ENCODE measurements at places on chromosomes 1 and 21. TPM values are rescaled to one million over a fixed set of nuclear protein-coding genes. Genes with fewer than 3 reads are reported as not detected.
A peak's percentile ranks its signal among the peaks of the same experiment; 100 is the strongest.

The THBS3 gene
- 4.3 TPM for polyA plus RNA-seq

The PLEKHG5 gene
- 0.81 TPM for polyA plus RNA-seq

The GPR3 gene
- not detected for polyA plus RNA-seq

The LRRC38 gene
- not detected for polyA plus RNA-seq

- DNase-seq, result no peak
- H3K4me3 ChIP-seq, result no peak overlapping the region
- no peaks in the 10 kb centered on the region for H3K27me3 ChIP-seq
- no peaks in the 10 kb centered on the region for H3K36me3 ChIP-seq
- H3K27ac ChIP-seq, result no peak overlapping the region
These were observed 155.0 kb upstream of the BEND5 start for GRCh38 chr1:48931506-48932192.

DNA sequence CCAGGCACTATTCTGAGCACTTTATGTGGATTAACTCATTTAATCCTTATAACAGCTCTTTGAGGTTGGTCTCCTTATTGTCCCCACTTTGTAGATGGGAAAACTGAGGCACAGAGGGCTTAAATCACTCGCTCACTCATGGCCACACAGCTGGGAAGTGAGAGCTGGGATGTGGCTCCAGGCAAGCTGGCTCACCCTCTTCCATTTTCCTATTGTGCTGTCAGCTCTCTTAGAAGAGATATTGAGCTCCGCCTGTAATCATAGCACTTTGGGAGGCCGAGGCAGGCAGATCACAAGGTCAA is 3.8 kb upstream of the COL8A2 start:
- H3K36me3 ChIP-seq, result no peaks in the 10 kb centered on the region
- H3K27me3 ChIP-seq, result no peaks in the 10 kb centered on the region
- no peak overlapping the region for H3K4me3 ChIP-seq
- H3K4me1 ChIP-seq, result peaks cover 3% of the 10 kb centered on the region
- DNase-seq, result no peak

- no peaks in the 10 kb centered on the region for H3K36me3 ChIP-seq
- H3K4me3 ChIP-seq, result no peak overlapping the region
- H3K27ac ChIP-seq, result no peak overlapping the region
- peak; percentile 9 for DNase-seq
These were observed 275.7 kb downstream of the MATN1 start for GRCh38 chr1:30447701-30448100.

DNA sequence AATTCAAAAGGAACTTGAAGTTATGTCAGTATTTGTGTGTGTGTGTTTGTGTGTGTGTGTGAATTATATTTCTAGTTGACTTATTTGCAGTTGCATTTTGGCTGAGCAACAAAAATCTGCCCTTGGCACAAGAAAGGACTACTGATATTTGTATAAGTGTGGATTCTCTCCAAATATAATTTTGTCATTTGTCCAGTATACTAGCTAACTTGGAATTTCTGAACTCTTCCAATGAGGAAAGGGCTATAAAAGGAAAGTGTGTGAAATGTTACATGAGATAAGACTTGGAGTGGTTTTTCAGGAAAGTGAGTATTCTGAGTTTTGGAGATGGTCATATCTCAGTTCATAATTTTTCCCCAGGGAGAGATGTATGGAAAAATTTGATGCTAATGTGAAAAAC is 1384.1 kb upstream of the B3GALT2 start:
- no peak overlapping the region for H3K27ac ChIP-seq
- H3K4me3 ChIP-seq, result no peak overlapping the region
- H3K4me1 ChIP-seq, result no peaks in the 10 kb centered on the region
- no peaks in the 10 kb centered on the region for H3K36me3 ChIP-seq
- H3K27me3 ChIP-seq, result no peaks in the 10 kb centered on the region
- DNase-seq, result no peak

DNA sequence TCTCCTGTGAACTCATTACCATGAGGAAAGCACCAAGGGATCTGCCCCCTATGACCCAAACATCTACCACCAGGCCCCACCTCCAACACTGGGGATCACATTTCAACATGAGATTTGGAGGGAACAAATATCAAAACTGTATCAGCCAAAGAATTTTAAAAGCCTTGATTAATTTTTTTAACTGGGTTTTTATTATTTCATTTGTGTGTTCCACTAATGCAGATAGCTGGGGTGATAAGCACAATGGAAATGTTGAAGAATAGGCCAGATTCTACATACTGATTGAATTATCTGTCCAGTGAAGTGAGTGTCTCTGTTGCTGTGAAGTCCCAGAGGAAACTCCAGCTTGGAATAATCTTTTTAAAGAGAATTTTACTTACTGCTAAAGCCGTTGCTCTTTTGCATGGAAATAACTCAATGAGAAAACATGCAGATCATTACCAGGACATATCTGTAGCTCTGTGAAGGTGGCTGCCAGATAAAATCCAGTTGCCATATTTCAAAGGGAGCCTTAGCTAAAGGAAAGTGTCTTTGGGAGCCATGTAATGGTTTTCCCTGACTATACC is 44.4 kb upstream of the DHCR24 start:
- H3K27ac ChIP-seq, result no peak overlapping the region
- H3K27me3 ChIP-seq, result no peaks in the 10 kb centered on the region
- no peak overlapping the region for H3K4me3 ChIP-seq
- peaks cover 15% of the 10 kb centered on the region for H3K4me1 ChIP-seq

- H3K27me3 ChIP-seq, result peaks cover under 1% of the 10 kb centered on the region
- H3K27ac ChIP-seq, result no peak overlapping the region
- H3K4me1 ChIP-seq, result no peaks in the 10 kb centered on the region
These were observed 7.0 kb upstream of the TAL1 start for GRCh38 chr1:47238935-47239592.

GRCh38 chr21:32705139-32705538 is 22.7 kb downstream of the SYNJ1 start:
- no peak overlapping the region for H3K27ac ChIP-seq
- H3K27me3 ChIP-seq, result no peaks in the 10 kb centered on the region
- H3K36me3 ChIP-seq, result no peaks in the 10 kb centered on the region
- no peak for DNase-seq
- H3K4me1 ChIP-seq, result no peaks in the 10 kb centered on the region
- no peak overlapping the region for H3K4me3 ChIP-seq

All from liver (tissue), 10 donors.